ENCODE measurements at places on chromosomes 16 and 17.

DNA sequence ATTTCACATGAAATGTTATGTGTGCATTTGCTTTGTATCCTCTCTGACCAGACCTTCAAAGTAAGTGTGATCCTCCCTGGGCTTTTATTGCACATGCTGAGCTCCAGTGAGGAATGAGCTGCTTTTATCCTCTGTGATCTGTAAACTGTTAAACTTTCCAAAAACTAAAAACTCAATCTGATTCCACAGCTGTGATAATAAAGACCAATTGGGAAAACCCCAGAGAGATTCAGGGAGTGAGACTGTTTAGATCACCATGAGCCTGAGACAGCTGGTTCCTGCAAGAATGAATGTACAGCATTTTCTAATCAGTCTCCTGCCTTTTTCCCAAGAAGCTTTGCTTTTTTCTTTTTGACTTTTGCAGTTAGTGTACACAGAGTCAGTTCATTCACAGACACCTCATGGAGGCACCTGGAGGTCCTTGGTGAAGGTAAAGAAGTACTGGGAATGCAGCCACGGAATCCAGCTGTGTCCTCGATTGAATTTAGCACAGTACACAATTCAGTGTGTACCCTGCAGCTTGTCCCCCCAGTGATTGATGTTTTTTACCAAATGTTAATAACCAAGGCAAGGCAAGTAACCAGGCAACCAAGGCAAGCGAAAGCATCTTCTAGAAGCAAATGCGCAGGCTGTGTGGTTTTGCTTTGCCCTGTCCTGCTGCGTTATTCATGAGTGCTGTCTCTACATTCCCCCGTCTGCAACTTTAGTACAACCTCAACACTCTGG is 182.6 kb downstream of the LGALS9B start:
- DNase-seq = no peak

DNA sequence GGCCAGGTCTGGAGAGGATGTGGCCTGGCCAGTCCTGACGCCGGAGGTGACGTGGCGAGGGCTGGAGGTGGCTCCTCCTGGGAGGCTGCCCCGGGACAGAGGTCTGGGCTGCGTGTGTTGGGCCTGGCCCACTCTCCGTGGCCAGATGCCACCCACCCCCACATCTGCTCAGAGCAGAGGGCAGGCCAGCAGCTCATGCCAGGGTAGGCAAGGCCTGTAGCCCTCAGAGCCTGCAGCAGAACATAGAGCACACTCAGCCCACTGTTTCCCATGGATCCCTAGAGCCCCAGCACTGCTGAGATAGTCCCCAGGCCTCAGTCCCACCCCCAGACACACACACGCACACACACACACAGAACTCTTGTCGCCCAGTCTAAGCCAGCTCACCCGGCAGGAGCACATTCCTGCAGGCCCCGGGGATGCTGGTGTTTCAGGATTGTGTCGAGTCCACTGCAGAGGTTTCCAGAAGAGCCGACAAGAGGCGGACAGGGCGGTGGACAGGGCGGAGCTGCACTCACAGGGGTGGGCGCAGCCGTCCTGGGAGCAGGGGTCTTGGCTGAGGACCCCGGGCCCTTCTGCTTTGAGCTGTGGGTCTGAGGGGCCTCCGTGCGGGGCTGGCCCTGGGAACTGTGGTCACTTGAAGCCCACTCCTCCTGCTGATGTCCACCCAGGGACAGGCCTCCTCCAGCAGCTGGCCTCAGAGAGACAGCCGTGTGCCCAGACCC is 33.4 kb downstream of the SOX8 start:
- no peak for DNase-seq

GRCh38 chr16:85948138-85948509 is 49.2 kb downstream of the IRF8 start:
- no peak for DNase-seq

DNA sequence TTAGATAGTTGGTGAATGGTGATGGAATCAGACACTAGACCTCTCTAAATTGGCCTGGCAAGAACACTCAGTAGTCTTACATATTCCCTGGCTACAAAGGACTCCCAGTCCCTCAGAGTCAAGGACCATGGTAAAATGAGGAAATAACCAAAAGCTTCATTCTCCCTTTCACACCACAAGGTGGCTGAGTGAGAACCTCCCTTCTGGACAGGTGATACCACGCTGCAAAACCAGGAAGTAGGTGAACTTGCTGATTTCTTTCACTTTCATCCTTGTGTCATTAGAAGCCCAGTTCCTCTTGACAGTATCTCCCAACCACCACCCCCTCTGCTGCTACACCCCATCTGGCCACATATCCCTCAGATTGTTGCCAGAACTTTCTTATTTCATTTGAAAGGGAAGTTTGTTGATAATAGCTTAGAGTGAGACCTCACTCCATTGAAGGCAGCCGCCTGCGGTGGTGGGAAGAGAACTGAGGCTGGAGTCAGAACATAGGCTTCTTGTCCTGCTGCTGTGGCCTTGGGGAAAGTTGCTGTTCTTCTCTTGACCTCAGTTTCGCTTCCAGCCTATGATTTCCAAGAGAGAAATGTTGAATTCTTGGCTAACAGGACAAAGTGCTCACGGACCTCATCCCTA is 290.6 kb upstream of the CCL2 start:
- DNase-seq = no peak

GRCh38 chr17:77140878-77141767 is at the start of gene SEC14L1:
Gene SEC14L1, plus strand, starts transcription at chr17:77140969. Its CDS starts 2,628 bp downstream, at chr17:77143597.
- DNase-seq = no peak

DNA sequence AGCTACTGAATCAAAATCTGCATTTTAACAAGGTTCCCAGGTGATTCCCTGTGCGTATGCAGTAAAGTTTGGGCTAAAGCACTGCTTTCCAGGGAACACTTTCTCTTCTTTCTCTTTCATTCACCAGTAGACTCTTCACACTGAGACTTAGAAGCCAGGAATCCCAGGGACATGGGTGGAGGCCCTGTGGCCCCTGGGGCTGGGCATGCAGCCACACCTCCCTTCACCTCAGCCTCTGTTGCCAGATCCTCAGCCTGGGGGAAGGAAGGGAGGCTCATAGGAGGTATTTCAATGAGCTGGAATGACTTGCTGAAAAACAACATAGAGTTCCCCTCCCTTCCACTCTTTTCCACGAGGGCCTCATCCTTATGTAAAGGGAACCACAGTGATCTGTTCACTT is 1.2 kb downstream of the G6PC3 start:
- DNase-seq = no peak

DNA sequence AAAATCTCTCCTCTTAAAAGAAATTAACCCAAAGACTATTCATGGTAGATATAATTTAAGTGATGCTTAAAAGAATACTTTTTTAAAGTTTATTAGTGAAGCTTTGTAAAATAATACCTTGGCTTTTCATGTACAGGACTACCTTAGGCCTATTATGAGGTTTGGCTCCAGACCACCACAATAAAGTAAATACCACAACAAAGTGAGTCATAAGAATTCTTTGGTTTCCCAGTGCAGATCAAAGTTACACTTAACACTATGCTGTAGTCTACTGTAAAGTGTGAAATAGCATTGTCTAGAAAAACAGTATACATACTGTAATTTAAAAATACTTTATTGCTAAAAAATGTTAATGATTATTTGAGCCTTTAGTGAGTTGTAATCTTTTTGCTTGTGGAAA is 31.7 kb downstream of the CLTC start:
- DNase-seq = no peak

Measured in stimulated activated CD8-positive, alpha-beta memory T cell treated with anti-CD3 and anti-CD28 coated beads, Interleukin-7, amount 100 ng/mL, for 48 hours (primary cell).